Germinal center (tissue), 1 donor: ENCODE measurements at places on chromosomes 1 and 21.

DNA sequence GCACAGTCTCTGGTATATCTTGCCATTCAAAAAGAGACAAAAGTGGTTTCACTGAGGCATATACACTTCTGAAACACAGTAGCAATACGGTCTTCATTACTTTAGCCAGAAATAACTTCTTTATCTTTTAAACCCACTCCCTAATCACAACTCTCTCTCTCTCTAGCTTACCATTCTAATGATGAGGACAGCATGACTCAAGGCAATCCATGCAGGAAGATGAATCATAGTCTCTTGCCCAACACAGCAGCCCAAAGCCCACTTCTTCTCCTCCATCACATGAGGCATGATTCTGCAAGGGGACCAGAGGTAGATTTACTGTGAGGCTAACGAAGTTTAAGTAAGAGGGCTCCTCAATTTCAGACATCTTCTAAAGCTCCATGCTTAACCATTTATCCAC is 285.0 kb upstream of the NR5A2 start:
- DNase-seq, result no peak

- DNase-seq, result no peak
These were observed 15.1 kb upstream of the RPE65 start for GRCh38 chr1:68464891-68465290.

- no peak for DNase-seq
These were observed 155.0 kb downstream of the TPR start for GRCh38 chr1:186220067-186220466.

DNA sequence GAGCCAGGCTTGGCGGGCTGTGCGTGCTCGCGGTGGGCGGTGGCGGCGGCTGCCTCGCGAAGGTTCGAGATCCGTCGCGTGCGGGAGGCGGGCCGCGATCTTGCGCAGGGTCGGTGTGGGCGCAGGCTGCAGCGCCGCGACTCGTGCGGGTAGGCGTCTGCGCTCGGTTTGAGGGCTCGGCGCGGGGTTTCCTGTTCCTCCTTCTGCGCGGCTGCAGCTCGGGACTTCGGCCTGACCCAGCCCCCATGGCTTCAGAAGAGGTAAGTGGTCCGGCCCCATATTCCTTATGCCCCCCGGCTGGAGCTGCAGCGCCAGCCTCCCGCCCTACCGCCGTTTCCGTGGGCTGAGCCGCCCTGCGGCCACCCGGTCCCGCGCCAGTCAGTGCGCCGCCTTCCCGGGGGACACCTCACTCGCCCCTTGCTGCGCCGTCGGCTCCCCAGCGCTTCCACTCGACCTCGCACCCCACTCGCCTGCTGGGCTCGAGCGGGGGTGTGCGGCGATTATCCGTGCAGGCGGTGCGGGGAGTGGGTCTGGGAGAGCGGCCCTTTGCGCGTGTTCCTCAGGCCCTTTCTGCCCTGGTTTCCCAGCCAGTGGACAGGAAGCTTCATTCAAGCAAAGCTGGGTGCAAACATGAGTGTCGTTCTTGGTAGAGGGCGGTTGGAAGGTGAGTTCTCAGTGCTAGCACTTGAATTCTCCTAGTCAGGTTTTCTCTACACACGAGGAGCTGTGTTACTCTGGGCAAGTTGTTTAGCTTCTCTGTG is at the start of gene CACYBP:
TSS of gene CACYBP (plus strand) at position 12 of the 761 bp plus-strand sequence. CDS start at position 246, 234 bp downstream.
- peak; percentile 56 for DNase-seq

DNA sequence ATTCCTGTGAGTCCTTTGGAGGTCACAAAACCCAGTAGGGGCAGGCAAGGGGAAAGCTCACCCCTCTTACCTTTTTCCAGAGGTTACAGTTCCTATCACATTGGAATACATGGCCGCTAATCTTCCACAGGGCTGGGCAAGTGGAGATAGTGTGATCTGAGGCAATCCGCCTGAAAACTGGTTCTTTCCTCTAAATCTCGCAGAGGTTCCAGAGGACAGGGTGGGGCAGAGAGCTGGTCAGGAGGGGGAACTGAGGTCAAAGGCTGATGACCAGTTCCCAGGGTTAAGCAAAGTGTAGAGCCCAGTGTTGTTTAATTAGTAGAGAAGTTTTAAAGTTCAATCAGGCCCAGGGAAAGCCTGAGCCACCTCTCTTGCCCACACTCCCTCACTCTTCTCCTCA is at the start of gene SERPINC1:
TSS of gene SERPINC1 (minus strand) at position 179 of the 400 bp plus-strand sequence. CDS start at position 111, 68 bp downstream.
- no peak for DNase-seq

GRCh38 chr1:165344736-165345135 is 11.8 kb downstream of the LMX1A start:
- no peak for DNase-seq

- DNase-seq, result no peak
These were observed 6.4 kb downstream of the DMRTA2 start for GRCh38 chr1:50416553-50417453.

DNA sequence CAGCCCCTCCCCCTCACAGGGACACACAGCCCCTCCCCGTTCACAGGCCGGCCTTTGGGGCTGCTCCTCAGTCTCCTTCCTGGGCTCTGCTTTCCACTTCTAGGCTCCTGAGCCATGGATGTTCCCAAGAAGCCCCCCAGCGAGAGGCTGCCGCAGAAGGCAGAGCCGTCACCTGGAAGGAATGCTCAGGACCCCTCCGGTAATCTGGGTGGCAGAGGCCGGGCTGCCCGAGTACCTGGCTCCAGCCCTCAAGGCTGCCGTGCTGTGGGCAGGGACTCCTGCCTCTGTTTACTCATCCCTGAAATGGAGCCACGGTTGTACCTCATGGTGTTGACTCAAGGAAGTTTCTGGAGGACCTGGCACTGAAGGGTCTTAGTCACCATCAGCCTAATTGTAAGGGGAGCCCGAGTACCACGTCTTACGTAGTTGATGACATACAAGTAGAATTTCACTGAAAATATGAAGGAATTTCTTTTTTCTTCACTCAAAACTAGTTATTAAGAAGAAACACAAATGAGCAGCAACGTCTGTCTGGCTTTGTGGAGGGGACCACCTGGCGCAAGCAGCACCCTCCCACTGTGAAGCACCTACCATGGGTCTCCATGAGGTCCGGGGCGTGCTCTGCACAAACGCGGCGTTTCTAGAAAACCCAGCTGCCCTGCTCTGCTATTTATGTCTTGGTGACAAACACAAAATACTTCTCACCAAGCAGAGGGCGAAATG is 33.7 kb downstream of the PRDM15 start:
- DNase-seq, result no peak

- DNase-seq, result peak; percentile 38
These were observed 464 bp downstream of the PARK7 start for GRCh38 chr1:7962014-7962335.

DNA sequence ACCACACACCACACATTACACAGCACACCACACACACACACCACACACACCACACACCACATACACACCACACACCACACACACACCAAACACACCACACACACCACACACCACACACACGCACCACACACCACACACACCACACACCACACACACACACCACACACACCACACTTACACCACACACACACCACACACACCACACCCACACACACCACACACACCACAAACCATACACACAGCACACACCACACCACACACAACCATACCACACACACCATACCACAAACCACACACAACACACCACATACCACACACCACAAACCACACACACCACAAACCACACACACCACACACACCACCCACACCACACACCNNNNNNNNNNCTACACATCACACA is 40.9 kb upstream of the SIK1 start:
- DNase-seq, result no peak

GRCh38 chr1:59892841-59893811 is 33.4 kb downstream of the CYP2J2 start:
- DNase-seq, result no peak

DNA sequence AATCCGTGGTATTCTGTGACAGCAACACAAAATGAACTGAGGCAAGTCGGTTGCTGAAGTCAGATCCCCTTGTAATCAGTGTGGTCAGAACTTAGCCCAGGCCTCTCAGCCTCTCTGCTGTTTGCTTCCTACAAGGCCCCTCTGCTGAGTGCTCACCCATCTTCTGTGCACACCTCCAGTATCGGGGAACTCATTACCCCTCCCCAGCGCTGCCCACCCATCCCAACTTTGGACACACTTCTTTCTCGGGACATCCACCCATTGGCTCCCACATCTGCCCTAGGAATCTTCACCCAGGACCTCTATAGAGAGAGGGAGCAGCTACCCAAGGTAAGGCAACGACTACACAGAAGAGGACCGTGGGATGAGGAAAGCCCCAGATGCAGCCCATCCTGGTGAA is 217.5 kb downstream of the MATN1 start:
- no peak for DNase-seq

DNA sequence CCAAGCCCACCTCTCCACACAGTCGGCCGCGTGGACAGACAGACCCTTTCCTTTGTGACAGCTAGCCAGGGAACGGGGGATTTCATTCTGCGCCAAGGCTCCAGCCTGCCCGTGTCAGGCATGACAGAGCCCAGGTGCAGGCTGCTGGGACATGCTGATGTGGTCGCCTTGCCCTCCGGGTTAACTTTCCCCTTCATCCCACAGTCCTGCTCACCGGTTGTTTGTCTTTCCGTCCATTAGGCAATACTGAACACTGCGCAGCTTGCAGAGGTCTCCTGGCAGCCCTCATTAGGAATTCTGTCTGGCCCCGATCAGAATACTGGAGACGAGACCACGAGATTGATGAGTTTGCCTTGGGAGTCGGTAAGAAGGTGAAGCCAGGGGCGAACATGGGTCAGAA is 62.8 kb downstream of the SPSB1 start:
- DNase-seq, result no peak

- no peak for DNase-seq
These were observed 3.1 kb upstream of the PRKCZ start for GRCh38 chr1:2046953-2047748.

- DNase-seq, result no peak
These were observed 80.0 kb downstream of the JMJD4 start for GRCh38 chr1:227654858-227655752.

DNA sequence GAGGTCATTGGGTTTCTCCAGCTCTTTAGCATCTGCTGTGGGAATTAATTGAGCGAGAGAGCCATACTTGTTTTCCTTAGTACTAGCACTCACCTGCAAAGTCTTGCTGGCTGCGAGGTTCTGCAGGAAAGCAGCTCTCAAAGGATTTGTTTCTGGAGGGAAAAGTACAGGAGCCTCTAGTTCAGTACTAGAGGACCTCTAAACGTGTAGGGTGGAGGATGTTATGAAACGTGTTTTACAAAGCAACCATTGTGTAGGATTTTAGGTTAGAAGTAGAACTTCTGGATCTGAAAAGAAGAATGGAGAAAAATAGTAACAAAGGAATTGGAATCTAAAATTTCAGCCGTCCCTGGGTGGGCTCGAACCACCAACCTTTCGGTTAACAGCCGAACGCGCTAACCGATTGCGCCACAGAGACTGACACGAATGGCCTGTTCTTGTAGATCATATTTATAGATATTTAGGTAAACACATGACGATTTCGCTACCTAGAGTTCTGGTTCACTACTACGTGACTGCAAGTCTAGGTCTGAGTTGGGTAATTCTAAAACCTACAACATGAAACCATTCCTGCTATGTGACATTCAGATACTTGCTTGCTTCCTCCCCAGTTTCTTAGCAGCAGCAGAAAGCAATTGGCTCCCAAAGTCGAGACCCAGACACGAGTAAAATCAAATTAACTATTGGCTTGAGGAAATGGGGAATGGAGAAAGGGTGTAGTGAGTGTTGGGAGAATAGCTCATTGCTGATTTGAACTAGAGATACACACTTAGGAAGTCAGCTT is 60.2 kb upstream of the CFAP126 start:
- no peak for DNase-seq

DNA sequence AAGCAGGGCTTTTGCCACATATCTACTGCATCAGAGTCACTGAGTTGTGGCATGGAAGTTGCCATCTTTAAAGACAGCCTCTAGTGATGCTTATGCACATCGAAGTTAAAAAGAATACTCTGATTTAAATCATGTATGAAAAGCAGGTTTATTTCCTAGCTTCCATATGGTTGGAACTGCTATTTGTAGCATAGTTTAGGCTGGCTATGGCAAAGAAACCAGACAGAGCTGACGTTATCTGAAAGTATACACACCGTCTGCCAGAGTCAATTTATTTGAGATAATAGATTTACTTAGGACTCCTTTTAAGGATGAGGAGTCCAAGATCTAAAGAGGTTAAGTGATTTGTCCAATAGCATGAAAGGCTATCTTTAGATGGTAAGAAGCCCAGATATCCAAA is 536.9 kb upstream of the ADGRL4 start:
- DNase-seq, result no peak

DNA sequence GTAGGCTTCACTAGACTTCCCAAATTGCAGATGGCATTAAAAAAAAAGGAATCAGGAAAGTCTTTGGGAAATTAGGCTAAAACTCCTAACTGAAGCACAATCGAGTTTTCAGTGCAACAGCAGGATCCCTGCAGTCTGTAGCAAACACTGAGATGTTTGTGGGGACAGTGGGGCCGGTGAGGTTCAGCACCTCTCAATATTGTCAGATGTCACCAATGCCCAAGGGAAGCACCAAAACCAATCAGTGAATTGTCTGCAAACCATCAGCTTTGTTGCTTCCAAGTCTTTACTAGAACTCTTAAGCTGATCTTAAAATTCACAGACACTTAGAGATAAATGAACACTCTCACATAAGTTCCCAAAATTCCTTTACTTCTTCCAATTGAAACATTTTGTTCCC is 2.6 kb downstream of the ERG start:
- no peak for DNase-seq

DNA sequence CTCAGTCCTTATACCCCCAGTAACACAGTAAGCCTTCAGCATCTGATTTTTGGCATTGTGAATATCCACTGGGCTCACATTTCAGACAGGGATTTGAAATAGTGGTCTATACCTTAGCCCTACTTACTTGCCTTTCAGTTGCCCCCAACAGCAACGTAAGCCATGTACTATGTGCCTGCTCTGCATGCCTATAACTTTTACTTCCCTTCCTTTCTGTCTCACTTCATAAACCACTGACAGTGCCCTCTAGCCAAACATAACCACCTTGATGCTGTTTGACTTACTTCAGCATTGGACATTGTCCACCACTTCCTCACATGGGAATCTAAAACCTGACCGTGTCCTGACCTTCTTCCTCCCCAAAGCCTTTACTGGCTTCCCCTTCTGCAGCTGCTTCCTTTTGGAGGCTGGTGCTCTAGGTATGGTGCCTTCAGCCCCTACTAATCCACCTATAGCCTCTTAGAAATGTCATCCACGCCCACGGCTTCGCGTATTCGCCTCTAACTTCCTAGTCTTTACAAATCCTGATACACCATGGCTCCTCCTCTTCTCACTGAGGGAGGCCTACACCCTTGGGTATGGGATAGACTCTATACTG is 3.6 kb upstream of the ZNF672 start:
- DNase-seq, result no peak
